ENCODE measurements at places on chromosomes 11 and 22.

DNA sequence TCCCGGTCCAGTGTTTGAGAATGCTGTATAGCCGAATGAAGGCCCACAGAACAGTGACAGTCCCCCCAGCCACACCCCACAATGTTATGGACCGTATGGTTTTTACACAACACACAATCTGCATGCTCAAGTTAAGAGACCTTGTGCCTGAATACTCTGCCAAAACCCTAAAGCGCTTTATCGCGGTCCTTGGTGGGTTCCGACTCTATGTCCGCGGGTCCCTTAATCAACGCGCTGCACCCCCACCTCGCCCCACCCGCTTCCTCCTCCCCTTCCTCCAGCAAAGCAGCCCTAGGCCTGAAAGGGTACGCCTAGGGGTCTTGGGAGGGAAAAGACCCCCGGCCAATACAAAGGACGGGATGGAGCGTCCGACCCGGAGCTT is 442 bp downstream of the COPB1 start:
- peak; percentile 44 for DNase-seq

DNA sequence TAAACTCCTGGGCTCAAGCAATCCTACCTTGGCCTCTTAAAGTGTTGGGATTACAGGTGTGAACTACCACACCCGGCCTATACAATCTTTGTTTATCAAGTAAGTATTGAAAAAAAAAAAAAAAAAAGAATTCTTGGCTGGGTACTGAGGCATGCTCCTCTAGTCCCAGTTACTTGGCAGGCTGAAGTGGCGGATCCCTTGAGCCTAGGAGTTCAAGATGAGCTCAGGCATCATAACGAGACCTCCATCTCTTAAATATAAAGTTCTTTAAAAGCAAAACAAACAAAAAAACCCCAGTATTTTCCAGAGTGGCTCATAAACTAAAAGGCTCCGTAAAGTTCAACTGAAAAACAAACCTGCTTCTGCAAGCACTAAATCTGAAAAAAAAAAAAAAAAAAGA is 50.3 kb upstream of the GAB2 start:
- DNase-seq, result no peak

GRCh38 chr22:36332623-36333332 is 55.0 kb downstream of the MYH9 start:
- DNase-seq, result no peak

GRCh38 chr11:12543596-12544415 is 130.4 kb upstream of the TEAD1 start:
- no peak for DNase-seq

DNA sequence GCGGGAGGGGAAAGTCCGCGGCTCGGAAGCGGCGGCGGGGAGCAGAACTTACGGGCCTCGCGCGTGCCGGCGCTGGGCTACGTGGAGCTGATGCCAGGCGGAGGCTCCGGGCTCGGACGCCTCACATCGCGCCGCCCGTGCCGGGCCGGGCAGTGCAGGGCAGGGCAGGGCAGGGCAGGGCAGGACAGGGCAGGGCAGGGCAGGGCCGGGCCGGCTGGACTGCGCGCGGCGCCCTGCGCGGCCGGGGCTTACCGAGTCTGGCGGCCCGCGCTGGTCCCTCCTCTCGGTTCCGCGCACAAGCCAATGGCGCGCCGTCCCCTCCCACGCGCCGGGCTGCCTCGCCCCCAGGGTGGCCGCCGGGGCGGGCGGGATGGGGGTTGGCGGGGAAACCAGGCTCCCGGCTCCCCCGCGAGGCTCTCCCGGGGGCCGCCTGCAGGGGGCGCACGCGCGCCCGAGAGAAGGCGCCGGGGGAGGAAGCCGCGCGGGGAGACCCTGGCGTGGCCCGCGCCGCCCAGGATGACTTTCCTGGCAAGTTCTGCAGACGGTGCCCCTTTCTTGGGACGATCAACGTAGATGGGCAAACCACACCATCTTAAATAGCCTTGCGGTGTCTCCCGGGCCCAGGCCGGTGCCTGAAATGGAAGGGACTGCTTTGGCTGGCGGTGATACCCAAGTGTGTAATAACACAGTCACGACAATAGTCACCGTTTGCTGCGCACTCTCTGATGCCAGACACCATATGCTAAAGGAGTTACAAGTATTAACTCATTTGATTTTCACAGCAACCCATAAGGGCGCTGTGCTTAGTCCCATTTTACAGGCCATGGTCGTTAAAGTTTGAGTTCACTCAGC is at the start of gene TP53I11:
Gene TP53I11 (minus strand): TSS at position 259 of the 852 bp plus-strand sequence. CDS start 12,548 bp downstream, outside the sequence.
- peak; percentile 94 for DNase-seq

DNA sequence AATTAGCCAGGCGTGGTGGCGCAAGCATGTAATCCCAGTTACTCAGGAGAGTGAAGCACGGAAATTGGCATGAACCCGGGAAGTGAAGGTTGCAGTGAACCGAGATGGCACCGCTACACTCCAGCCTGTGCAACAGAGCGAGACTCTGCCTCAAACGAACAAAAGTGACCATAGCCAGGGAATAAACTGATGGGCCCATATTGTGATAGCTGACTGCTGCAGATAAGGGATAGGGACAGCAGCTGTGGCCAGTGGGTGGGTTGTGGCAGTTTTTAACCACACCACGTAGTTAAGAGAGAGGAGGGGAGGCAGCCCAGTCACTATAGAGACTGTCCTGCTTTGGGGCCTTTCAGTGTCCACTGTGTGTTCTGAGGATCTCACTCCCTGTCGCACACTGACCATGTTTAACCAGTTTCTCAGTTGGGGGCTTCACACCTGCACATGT is 58.9 kb downstream of the PISD start:
- no peak for DNase-seq

- DNase-seq, result peak; percentile 93
Measured at GRCh38 chr22:24107661-24108060, 73.6 kb upstream of the SUSD2 start.

DNA sequence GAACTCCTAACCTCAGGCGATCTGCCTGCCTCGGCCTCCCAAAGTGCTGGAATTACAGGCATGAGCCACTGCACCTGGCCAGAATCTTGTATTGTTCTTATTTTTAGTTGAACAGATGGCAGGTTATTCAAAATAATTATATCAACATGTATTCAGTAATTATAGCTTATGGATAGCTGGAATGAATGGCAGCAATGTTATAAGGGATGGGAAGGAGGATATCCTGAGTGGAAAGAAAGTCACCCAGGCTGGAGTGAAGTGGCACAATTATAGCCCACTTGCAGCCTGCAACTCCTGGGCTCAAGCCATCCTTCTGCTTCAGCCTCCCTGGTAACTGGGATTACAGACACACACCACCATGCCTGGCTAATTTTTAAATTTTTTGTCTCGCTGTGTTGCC is 88.1 kb downstream of the MED15 start:
- no peak for DNase-seq

GRCh38 chr11:65427691-65428577 is 5.3 kb downstream of the NEAT1 start:
- DNase-seq, result no peak

GRCh38 chr22:24435323-24435645 is 7.9 kb downstream of the ADORA2A start:
- DNase-seq, result no peak

DNA sequence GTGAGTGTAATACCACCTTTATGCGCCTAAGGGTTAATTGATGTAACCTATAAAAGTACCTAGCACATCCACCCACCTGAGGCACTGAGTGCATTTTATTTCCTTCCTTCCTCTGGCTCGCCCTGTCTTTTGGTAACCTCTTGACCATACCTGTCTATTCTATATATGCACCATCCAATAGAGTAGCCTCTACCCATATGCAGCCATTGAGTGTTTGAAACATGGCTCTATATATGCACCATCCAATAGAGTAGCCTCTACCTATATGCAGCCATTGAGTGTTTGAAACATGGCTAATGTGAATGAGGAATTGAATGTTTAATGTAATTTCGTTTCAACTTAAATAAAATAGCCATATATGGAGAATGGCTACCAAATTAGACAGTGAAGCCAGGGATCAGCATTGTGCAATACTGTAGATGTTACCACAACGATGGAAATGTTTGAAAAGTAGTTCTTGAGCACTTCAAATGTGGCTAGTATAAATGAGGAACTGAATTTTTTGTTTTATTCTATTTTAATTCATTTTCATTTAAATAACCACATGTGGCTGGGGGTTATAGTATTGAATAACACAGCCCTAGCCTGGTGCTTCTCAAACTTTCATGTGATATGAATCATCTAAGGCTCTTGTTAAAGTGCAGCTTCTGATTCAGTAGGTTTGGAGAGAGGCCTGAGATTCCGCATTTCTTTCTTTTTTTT is 33.8 kb downstream of the SLC35F2 start:
- no peak for DNase-seq

- DNase-seq, result no peak
Measured at GRCh38 chr11:32705309-32706033, 89.0 kb downstream of the CCDC73 start.

DNA sequence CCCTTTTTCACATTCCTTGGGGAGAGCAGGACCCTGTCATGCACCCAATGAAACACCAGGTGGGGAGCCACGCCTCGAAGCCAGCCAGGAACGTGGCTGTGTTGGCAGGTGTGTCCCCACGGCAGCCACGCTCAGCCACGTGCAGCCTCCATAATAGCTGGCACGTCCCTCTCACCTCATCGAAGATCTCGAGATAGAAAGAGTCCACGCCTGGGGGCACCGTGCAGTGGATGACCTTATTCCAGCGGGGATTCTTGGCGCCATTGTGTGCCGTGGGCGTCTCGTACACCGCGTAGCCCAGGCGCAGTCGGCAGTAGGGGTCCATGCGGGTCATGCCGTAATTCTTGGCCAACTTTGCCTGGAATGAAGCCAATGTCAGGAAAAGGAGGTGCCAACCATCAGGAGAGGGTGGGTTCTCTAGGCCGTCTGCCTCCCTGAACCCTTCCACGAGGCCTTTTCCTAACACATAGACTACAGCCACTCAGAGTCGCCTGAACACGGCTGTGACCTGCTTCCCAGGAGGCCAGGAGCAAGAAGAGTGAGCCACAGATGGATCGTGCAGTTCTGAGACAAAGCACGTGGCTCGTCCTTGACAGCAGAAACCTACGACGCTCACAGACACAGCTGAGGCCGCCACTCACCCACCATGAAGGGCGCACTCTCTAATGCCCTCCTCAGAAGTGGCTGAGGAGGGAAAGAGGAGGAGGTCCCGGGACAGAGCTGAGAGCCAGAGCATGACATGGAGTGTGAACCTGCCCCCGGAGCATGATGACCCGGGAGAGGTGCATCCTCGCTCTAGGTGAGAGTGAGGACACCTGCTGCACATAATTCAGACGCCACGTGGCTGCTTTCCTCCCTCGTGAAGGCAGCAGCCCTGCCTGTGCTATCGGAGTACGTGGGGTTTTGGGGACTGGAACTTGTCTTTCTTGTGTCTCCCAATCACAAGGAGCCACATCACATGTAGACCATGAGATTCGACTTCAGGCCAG is 19.1 kb downstream of the TOLLIP start:
- DNase-seq, result peak; percentile 15

- no peak for DNase-seq
Measured at GRCh38 chr11:10072142-10072541, 221.9 kb downstream of the SBF2 start.

- DNase-seq, result no peak
Measured at GRCh38 chr11:72491001-72491400, 56.7 kb upstream of the CLPB start.

DNA sequence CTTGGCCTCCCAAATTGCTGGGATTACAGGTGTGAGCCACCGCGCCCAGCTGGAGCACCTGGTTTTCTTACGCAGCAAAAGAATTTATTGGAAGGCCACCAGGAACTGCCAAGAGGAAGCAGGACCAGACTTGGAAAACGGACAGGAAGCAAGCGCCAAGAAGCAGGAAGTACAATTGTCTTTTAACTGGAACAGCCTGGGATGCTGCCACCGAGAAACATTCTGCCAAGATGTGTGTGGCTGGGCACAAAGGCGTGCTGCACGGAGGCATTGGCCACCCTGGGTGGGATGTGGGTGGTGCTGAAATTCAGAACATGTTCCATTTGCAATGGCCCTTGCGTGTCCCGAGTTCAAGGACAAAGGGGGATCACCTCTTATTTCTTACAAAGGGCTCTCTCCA is 15.4 kb downstream of the SLC3A2 start:
- DNase-seq, result no peak

GRCh38 chr11:111393096-111393495 is 14.0 kb upstream of the POU2AF1 start:
- DNase-seq, result no peak

Data from left ventricle myocardium superior (tissue), 1 donor.